ENCODE measurements at places on chromosomes 12 and 14.

DNA sequence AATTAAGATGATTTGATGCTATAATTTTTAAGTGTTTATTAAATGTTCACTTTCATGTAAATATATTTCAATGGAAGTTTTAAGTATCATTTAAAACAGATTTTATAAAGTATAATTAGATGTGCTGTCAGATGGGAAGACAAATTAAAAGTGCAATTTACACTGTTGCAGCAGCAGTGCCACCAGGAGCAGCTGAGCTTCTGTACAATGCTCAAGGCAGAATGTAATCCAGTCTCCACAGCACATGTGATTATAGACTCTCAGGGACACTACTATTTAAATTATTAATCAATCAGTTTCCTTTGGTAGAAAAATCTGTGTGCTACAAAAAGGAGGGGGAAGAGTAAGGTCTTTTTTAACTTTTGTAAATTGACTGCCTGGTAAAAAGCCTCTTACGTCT lies 285.7 kb upstream of the USP15 start:
- no peak for DNase-seq

- DNase-seq = no peak
Measured at GRCh38 chr12:2801044-2801783, 6.4 kb downstream of the FKBP4 start.

GRCh38 chr12:25051656-25052195 lies 102.8 kb upstream of the BCAT1 start:
- DNase-seq = no peak

DNA sequence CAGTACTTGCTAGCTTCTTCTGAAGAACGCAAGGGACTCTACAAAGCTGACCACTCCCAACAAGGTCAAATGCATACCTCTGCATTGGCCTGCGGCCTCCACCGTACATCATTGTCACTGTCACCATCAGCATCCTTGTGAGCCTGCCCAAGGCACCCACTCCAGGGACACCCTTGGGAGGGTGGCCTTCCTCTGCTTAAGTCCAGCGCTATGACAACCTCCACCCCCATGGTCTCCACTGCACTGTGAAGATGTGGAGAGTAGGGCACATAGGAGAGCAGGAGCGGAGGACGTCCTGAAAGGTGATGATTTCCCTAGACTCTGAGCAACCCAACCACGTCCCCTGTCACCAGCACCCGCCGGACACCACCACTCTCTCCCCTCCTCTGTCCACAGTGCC lies 252.8 kb downstream of the ALG10 start:
- no peak for DNase-seq

GRCh38 chr12:33439587-33440011 lies at the start of gene SYT10:
Gene SYT10 (minus strand): TSS chr12:33439819. CDS start chr12:33439522, 297 bp downstream.
- DNase-seq = no peak

- DNase-seq = no peak
Measured at GRCh38 chr14:50232276-50232642, 881 bp upstream of the SOS2 start.

DNA sequence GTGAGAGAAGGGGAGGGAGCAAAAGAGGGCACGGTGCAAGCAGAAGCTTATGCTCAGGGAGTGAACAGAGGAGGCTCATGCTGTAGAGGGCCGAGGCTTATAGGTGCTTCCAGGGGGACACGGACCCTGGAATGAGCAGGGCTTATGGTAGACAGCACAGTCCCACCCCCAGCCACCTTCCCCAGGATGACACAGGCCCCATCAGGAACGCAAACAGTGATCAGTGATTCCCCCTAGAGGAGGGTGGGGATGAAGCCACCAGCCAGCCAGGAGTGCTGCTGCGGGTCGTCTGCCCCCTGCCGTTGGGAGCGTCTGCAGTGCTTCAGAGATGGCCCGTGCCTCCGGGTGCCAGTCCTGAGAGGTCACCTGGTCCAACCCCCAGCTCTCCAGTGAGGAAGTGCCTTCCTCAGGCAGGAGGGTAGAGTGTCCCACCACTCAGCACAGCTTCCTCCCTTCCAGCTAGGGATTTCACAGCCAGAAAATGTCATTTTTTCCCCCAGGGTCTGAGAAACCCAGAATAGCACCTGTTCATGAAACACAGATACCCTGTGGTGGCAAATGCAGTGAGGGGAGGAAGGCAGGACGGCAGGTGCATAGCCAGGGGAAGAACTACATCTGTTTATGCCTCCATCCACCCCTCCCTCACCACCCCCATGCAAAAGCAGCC lies 60.7 kb downstream of the SLC6A12 start:
- DNase-seq = peak; percentile 67

DNA sequence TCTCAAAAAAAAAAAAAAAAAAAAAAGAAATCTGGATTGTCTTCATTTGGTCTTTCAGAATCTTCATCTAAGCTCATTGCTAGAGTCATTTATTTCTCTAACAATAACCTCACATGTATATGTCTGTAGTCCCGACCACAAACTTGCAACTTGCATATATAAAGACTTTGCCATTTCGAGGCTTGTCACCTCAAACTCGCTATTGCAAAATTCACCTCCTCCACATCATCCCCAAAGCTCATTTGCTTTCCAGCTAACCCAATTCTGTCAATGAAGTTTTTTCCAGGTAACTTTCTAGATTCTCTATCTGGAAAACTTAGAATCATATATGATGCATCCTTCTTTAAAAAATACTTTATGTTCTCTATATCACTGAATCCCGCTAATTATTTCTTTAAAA lies 393.2 kb upstream of the ATXN7L3B start:
- DNase-seq = no peak

GRCh38 chr14:75981426-75982265 lies at the start of gene TGFB3:
Gene TGFB3 (minus strand): TSS chr14:75981995. CDS start chr14:75980893, 1,102 bp downstream.
- peak; percentile 97 for DNase-seq

GRCh38 chr14:68561531-68562007 lies 231.3 kb downstream of the ZFP36L1 start:
- no peak for DNase-seq

GRCh38 chr12:82793751-82794281 lies 107.1 kb downstream of the TMTC2 start:
- no peak for DNase-seq

Data from choroid plexus epithelial cell (primary cell).